Activated T-cell treated with anti-CD3 and anti-CD28 coated beads for 24 hours (primary cell): ENCODE measurements at places on chromosomes 3 and 15.

GRCh38 chr3:156633335-156633734 lies 41.1 kb upstream of the TIPARP start:
- no peak for DNase-seq

- no peak for DNase-seq
Observed at GRCh38 chr15:90782442-90782841, 65.3 kb downstream of the BLM start.

DNA sequence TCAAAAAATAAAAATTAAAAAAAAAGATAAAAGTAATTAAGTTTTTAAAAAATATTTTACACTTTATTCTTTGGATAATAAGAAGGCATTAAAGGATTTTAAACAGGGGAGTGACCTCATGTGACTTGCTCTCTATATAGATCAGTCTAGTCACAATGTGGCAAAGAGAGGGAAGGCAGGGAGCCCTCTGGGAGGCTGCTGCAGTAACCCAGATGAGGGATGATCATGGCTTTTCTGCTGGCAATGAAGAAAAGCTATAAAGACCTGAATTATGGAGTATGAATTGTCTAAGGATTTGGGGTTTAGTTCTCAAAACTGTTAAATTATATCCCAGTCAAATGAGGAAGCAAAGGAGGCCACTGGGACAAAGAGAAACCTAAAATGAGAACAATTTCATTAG lies 58.1 kb downstream of the SUMF1 start:
- DNase-seq = no peak

GRCh38 chr15:67967871-67968431 lies 86.2 kb upstream of the PIAS1 start:
- DNase-seq = no peak

GRCh38 chr3:155871746-155872158 lies 1.3 kb downstream of the GMPS start:
- no peak for DNase-seq

DNA sequence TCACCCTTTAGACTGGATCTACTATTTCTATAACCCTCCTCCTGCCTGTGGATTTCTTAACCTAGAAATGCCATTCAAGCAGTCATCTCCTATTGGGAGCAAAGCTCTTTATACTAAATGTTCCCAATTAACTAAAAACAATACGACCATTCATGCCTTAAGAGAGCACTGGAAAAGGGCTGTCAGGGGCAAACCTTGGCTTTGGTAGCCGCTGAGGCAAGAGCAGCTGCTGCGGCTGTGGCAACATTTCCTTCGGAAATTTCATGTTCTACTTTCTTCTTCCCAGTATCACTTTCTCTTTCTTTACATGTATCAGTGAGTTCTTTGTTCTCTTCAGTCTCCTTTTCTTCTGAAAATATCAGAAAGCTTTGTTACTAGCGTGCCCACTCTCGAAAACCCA lies 56.3 kb upstream of the CSPG5 start:
- no peak for DNase-seq

DNA sequence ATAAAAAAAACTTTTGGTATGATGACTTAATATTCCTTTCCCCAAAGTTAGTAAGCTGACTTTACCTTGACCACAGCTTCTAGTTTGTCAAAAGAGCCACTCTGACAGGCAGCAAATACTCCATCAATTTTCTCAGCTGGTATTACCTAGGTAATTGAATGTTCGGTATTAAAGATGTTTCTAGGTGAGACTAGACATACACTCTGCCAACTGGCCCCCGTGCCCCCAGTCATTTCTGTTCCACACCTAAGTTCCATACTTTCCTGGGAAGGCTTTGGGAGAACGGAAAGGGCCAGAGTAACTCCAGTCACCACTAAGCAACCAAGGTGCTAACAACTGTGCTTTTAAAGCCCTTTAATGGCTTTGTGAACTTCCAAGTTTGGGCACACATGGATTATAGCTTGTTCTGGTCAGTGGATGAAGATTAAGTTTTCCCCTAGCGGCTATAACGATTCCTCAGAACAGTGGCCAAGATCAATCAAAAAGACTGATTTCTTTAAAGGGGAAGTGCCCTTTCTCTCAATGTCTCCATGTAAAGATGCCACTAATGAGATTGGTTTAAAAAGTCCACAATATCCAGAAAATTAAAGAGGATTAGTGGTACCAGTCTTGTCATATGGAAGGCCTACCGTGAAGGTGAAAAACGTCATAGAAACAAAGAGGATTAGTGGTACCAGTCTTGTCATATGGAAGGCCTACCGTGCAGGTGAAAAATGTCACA lies 7.0 kb downstream of the EIF4A2 start:
- DNase-seq = no peak

DNA sequence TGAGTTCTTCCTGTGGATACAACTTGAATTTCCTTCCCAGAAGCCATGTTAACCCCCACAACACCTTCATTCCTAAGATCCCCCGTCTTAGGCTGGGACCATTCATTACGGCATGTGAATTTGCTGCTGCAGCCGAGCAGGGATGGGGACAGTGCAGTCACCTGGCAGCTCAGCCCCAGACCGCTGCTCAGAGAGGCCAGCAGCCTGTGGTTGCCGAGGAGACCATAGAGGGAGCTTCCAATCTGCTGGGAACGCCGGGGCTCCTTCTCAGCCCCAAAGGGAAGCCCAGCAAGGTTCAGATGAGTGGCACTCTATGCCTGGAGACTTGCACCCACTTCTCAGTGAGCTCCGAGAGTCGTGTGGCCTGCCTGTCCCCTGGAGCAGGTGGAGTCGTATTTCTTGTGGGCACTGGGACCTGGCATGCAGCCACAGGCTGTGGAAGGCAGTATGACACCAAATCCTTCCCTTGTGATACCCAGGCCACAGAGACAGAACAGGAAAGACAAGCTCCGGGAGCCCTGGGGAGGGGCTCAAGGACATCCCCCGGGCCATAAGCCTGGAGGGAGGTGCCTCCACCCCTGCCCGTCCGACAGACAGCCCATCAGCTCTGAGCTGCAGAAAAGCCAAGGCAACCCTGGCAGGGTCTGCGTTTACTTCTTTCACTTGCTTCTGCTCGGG lies 167.3 kb downstream of the FAM43A start:
- no peak for DNase-seq

DNA sequence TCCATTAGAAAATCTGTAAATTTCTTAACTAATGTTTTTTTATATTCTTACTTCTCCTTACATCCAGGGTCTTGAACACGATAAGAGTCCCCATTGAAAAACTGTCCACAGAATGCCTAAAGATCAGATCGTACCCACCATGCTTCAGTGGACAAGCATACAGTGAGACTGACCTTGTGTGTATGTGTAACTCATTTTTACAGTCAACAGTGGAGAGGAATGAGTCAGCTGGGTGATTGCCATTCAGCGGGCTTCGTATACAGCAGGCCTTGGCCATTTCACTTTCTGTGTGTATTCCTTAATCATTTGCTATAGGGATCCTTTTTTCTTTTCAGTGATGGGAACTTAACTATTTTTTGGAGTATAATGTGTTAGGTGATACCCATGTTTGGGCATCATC lies 10.6 kb downstream of the PARP14 start:
- DNase-seq = no peak

DNA sequence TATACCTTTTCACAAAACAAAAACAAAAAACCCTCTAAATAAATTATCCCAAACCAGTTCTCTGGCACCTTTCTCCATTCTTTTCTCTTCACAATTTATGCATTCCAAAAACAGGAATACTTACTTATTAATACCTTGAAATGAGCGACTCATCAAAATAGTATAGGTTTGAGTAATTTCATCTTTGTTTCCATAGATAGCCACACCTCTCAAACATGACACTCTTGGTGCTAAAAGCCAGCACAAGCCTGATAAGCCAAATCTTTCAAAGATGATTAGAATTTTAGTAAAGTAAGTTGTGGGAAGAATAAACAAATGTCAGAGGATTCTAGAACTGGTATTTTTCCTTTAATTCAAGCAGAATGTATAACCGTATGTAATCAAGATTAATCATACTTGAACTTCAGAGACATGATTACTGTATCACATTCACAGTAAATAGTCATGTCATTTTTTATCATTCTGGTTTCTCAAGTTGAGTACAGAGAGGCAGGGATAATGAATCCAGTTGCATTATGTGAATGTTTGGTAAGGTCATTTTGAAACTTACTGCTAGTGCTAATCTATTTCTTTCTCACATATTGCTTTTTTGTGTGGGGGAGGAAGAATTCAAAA lies 12.1 kb upstream of the WDR5B start:
- DNase-seq = no peak

GRCh38 chr3:190399677-190400076 lies 11.7 kb downstream of the CLDN16 start:
- DNase-seq = no peak

GRCh38 chr3:188941103-188941502 lies 230.7 kb upstream of the TPRG1 start:
- no peak for DNase-seq

DNA sequence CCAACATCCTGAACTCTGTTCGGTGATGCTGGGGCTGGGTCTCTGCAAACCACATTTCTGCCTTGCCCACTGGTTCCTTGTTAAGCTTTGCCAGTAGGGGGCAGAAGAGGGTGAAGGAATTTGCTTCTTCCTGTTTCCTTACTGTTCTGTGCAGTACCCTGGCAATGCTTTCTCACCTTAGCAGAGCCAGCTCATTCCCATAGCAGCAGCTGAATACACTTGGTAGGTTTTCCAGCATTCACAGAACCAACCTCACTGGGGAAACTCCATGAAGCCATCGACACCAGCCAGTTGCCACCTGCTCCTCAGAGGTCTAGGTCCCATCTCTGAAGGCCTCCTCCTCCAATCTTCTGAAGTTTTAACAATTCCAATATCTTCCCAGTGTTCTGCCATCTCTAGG lies 308.4 kb downstream of the PDCD6IP start:
- no peak for DNase-seq

GRCh38 chr3:26438981-26439884 lies 183.3 kb upstream of the LRRC3B start:
- no peak for DNase-seq

DNA sequence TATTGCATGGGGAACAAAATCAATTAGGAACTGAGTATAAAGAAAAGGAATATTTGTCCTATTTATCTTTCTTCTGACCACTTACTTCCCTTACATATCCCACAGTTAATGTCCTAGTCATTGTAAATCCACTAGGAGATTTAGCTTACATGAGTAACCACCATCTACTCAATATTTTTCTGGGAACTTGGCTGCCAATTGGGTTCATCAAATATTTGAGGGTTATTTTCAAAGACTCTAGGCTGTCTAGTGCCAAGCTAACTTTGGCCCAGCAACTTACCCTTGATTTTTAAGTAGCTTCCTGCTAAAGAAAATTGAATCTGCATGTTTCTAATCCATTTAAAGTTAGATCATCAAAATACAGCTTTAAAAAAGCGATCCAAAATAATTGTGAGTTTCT lies 362.5 kb upstream of the EPHA3 start:
- no peak for DNase-seq

DNA sequence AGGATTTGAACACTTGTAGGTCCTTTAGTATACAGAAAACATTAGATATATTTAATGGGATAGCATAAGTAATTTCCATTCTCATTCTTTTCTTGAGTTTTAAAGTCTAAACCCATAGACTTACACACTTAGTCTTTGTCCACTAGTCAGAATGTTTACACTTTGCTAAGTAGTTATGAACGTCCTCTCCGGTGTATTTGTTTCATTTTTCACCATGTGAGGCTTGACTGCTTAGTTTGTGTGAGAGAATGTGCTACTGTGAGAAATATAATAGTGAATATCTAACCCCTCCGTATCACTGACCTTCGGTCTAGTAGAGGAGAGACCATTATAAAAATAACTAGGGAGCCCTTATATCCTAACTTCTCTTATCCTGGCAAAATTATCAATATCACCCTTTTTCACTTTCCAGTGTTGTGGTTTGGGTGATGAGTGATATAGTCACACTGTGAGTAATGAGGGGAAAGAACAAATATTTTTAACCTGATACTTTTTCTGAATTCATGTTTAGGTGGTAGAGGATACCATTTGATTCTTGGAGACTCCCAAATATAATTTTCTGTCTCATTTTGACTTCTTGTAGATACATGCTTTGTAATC lies 122.4 kb downstream of the UBE2E2 start:
- no peak for DNase-seq

DNA sequence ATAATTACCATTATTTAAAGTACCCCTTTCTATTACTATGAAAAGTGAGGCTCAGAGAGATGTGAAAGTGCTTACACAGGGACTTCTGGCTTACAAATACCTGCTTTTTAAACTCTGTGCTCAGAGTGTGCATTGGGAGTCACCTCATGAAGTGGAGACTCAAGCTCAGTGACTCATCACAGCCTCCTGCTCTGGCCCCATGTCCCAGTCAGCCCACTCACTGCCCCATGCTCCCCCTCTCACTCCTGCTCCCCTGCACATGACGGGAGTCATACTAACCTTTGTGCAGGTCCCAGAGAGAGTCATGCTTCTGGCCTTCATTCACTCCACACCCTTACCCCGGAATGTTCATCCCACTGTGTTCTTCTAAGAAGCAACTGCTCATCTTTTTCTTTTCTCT lies 20.2 kb downstream of the CCR1 start:
- DNase-seq = no peak

- DNase-seq = no peak
Observed at GRCh38 chr15:48084759-48085590, 35.8 kb upstream of the SLC24A5 start.

GRCh38 chr3:113086560-113087461 lies 96.0 kb downstream of the GTPBP8 start:
- DNase-seq = no peak

GRCh38 chr3:152121270-152121636 lies 147.5 kb upstream of the MBNL1 start:
- no peak for DNase-seq

- DNase-seq = peak; percentile 29
Observed at GRCh38 chr3:197501879-197502620, 53.7 kb downstream of the BDH1 start.

DNA sequence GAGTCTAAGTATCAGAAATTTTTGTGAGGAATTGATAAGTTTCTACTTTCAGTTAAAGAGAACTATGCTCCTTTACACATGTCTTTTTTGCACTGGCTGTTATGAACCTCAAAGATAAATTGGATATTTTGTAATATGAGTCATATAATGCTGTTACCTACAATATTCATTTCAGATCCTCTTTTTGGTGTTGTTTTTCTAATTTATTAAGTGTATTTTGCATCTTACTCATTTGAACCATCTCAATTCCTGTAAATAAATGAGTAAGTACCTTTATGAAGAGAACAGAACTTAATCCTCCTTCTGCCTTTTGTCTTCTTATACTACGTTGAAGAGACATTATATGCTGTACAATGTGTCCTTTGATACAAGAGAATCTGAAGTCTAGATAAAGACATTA lies 74.4 kb downstream of the ZIC1 start:
- no peak for DNase-seq

GRCh38 chr3:14031271-14031670 lies 93.4 kb downstream of the CHCHD4 start:
- DNase-seq = no peak

DNA sequence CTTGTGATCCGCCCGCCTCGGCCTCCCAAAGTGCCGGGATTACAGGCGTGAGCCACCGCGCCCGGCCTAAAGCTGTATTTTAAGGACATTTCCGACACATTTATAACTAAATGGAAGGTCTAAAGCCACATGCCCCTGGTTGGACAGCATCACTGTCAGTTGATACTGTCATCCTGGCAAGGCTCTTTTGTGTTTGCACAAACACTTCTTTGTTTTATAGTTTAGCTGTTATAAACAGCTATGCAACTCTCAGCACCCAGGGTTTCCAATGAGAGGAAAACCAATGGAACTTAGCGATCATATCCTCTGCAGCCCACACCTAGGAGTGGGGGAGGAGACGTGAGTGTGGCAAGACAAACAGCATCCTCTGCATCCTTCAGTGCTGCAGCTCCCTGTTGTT lies 19.7 kb downstream of the NIPA1 start:
- DNase-seq = no peak
